ENCODE measurements at places on chromosomes 3 and 15.

GRCh38 chr15:41943543-41944312, 28.6 kb downstream of the EHD4 start:
- no peak for DNase-seq

GRCh38 chr3:129410971-129411370, 17.5 kb downstream of the EFCAB12 start:
- no peak for DNase-seq

- DNase-seq, result no peak
These were observed 22.1 kb upstream of the LARS2 start for GRCh38 chr3:45366290-45366689.

- no peak for DNase-seq
These were observed 101.5 kb downstream of the RBMS3 start for GRCh38 chr3:29382409-29382808.

DNA sequence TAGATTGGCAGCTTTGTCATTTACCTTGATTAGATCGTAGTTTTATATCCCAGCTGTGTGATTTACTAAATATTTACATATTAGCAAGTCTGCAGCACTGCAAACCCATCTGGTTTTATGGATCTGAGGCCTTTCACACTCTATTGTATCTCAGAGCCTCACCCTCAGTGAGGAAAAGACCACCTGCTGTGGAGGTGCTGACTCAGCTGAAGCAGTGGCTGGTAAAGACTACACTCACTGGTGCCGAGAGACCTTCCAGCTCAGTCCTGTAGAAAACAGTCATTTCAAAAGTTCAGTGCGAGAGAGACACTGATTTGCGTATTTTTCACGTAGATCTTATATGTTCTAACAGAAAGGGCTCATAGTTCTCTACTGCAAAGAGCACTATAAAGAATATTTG, 307.8 kb upstream of the TPM1 start:
- no peak for DNase-seq

DNA sequence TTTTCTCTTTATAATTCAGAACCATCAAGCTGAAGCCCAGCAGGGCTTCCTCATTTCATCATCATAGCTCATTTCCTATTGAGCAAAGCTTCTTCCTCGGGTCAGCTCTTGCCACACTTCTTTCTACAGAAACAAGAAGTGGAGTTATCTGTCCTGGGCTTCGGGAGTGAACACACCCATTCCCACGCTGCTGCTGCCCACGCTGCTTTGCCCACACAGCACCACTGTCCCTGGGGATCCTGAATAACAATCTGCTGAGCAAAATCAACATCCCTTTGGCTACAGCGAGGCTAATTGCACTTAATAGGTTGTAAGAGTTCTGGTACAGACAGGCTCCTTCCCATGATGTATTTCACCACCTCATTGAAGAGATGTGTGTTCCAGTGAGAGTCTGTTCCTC, 23.7 kb downstream of the CEP19 start:
- DNase-seq, result no peak

Data from activated T-cell treated with anti-CD3 and anti-CD28 coated beads, Interleukin-2, amount 50 U/mL, for 72 hours (primary cell).